ENCODE measurements at places on chromosomes 6 and 20.

GRCh38 chr6:163226836-163227485 is 187.6 kb upstream of the QKI start:
- DNase-seq = peak; percentile 2

- DNase-seq = no peak
Observed at GRCh38 chr6:69784595-69785377, 12.0 kb downstream of the LMBRD1 start.

GRCh38 chr6:135624402-135625295 is 127.1 kb upstream of the AHI1 start:
- DNase-seq = no peak

- no peak for DNase-seq
Observed at GRCh38 chr20:37362231-37362792, 16.4 kb downstream of the SRC start.

- DNase-seq = no peak
Observed at GRCh38 chr20:31949877-31950646, 1.8 kb downstream of the PDRG1 start.

DNA sequence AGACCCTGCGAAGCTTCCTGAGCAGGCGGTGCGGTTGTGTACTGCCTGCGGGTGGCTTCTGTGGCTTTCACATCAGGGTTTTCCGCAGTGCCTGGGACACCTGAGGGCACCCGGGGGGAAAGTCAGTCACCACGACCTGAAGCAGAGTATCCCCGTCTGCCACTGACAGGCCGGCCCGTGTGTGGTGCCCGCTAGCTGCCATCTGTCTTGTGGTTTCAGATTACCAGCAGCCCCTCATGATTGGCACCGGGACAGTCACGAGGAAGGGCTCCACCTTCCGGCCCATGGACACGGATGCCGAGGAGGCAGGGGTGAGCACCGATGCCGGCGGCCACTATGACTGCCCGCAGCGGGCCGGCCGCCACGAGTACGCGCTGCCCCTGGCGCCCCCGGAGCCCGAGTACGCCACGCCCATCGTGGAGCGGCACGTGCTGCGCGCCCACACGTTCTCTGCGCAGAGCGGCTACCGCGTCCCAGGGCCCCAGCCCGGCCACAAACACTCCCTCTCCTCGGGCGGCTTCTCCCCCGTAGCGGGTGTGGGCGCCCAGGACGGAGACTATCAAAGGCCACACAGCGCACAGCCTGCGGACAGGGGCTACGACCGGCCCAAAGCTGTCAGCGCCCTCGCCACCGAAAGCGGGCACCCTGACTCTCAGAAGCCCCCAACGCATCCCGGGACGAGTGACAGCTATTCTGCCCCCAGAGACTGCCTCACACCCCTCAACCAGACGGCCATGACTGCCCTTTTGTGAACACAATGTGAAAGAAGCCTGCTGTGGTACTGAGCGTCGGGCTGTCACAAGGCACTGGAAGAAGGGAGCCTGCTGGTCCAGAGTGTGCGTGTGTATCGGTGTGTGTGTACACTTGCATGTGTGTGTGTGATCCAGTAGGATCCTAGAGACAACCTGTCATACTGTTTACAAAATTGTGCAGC is 54.4 kb downstream of the GOPC start:
- DNase-seq = no peak

GRCh38 chr6:64459411-64459944 is 823.9 kb downstream of the PHF3 start:
- DNase-seq = no peak

DNA sequence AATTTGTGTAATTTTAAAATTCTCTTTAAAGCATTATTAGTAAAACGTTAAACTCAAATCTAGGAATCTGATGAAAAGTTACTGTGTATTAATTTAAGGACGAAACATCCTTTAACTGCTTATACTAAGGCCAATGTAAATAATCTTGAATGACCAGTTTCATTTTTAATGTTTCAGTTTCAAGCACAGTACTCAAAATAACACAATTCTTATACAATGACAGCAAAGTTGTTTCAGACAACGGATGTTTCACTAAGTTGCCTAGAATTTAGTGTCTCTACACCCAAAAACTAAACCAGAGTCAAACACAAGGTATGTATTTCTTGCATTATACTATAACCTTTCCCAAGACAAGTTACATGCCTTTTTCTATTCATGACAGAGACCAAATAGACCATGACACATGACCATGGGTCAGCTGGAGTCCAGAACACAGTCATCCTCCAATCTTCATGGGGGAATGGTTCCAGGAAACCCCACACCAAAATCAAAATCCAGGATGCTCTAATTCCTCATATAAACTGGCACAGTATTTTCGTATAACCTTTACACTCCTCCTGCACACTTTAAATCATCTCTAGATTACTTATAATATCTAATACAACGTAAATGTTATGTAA is 7.7 kb downstream of the PHIP start:
- no peak for DNase-seq

GRCh38 chr6:125358898-125359297 is 57.1 kb upstream of the HDDC2 start:
- no peak for DNase-seq

GRCh38 chr6:128376952-128377503 is 143.4 kb downstream of the PTPRK start:
- DNase-seq = no peak

- no peak for DNase-seq
Observed at GRCh38 chr6:73558624-73559398, 38.0 kb upstream of the EEF1A1 start.

DNA sequence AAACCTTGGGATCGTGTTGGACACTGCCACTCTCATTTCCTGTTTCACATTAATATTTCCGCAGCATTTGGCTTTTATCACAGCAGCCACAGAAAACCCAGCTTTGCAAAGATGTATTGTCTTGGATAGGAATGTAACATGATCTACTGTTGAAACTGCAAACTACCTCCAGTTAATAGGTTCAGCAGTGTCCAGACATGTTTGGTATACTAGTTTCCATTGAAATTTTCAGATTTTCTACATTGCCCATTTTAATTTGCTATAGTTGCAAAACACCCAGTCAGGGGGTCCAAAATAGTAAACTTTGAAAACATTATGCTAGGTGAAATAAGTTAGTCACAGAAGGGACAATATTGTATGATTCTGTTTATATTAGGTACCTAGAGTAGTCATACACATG is 3.3 kb downstream of the ANKRD6 start:
- no peak for DNase-seq

- no peak for DNase-seq
Observed at GRCh38 chr6:37700620-37700973, 2.9 kb upstream of the MDGA1 start.

DNA sequence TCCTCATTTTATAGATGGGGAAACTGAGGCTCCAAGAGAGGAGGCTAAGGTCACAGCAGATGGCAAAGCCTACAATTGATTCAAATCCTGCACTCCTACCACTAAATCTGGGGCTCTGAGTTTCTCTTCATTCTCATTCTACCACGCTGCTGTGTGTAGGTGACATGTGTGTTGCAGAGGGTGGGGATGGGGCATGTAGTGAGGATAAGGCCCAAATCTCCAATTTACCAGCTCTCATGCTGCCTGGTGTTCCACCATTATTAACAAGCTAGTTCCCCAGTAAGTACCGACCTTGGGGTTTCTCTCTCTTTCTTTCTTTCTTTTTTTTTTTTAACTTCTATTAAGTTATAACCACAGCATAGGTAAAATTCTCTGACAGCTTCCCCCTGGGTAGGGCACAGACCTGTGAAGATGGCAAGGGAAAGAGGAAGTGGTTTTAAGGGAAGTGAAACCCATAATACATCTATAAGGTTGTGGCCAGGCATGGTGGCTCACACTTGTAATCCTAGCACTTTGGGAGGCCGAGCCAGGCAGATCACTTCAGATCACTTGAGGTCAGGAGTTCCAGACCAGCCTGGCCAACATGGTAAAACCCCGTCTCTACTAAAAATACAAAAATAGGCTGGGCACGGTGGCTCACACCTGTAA is 13.0 kb upstream of the MATN4 start:
- DNase-seq = no peak

DNA sequence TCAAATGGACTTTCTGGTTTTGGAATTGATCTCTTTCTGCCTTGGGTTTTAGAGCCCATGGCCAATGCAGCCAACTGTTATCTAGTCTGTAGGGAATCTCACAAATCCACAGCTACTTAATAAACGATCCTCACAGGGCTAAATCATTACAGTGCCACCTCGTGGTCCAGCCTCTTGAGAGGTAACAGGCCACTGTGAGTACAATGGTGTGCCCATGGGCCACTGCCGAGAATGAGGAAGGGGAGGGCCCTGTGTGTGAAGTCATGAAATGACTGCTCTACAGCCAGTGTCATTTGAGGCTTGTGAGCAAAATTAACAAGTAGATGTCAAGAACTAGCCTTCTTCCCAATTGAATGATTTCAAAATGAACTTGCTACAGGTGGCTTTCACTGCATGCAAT is 54.3 kb upstream of the GMPR start:
- DNase-seq = peak; percentile 71

GRCh38 chr6:119856136-119856535 is 506.6 kb upstream of the MAN1A1 start:
- DNase-seq = peak; percentile 25

DNA sequence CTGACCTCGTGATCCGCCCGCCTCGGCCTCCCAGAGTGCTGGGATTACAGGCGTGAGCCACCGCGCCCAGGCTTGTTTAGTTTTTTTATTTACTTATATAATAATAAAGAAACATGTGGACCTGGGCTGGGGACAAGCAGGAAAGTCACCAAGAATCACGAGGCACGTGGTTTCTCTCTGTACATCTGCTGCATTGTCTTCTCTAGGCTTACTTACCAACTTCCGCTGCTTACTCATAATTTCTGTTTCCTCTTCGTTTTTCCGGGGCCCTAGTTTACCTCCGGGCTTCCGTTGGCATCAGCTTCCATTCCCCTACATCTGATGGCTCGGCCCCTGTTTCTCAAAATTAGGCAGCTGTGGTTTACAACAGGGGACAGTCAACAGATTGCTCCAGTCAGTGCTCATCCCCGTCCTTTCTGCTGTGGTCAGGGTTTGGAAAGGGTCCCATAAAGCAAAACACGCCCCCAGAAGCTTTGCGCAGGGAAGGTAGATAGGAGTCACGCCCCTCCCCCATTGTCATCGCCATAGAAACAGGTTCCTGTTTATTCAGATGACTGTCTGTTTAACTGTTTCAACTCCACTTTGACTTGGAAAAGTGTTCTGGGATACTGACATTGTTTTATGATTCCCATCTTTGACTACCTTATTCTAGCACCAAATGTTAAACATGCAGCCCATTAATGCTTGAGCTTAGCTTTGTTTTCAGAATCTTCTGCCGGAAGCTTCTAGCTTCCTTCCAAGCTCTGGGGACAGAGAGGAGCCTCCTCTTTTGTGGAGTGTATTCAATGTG is 31.9 kb upstream of the TXLNB start:
- DNase-seq = peak; percentile 84

GRCh38 chr20:58942549-58942948 is 38.5 kb upstream of the NELFCD start:
- DNase-seq = peak; percentile 15

GRCh38 chr20:3678856-3679720 is 2.7 kb downstream of the ADAM33 start:
- no peak for DNase-seq

GRCh38 chr20:60372822-60373221 is 414.6 kb downstream of the CDH26 start:
- DNase-seq = no peak

DNA sequence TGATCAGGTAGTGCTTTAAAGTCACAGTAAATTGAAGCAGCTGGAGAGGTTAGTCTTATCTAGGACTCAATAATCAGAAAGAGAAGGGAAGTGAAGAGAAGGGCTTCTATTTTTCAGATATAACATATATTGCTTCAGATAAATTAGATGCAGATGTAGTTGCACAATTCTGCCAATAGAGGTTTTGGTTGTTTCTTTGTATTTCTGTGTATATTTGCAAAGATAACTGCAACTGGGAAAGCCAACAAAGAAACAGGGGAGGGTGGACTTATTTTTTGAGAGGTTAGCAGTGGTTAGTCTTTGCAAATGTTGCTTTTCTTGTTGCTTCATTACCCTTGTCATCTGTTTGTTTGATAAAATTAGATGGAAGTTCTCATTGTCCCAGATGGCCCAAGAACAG is 106.6 kb downstream of the ADGRG6 start:
- no peak for DNase-seq

DNA sequence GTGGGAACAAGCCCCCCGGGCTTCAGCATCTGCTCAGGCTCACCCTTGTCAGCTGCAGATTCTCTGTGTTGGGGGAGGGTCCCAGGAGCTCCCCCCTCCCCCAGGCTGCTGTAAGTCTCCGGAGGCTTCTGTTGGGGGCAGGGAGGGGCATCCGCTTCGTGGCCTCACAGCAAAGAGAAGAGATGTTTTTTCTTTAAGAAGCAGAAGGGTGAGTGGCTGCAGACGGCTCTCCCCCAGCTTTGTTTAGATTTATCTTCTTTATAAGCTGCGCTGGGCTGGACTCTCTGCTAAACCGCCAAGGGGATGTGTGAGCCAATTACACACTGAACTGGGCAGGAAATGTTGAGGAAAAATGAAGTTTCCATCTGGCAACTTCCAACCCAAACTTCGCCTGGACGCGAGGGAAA is 48.7 kb upstream of the GATA5 start:
- no peak for DNase-seq

DNA sequence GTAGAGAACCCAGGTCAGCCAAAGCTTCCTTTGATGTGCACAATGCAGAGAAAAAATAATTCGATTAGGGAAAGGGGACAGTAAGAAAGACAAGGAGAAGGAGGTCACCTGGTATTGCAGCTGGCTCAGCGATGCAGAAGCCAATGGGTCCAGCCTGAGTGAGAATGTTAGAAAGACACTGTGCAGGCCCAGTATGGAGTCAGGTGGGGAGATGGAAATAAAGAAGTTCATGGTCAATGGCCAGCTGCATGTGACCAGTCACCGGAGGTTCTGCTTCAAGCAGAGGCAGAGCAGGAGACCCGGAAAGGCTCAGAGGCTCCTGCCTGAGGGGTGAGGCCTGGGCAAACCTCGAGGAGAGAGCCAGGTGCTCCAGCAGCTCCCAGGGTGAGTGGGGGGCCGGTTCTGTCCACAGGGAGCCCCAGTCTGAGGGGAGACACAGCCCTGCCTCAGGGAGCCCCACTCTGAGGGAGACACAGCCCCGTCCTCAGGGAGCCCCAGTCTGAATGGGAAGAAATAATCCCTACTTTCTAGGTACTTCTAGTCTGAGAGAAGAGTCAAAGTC is 51.3 kb downstream of the LRFN2 start:
- no peak for DNase-seq

All from PC-3 (cell line).